CD4-positive, alpha-beta T cell treated with Interleukin-15 for 4 hours (primary cell): ENCODE measurements at places on chromosomes 7 and 10.

DNA sequence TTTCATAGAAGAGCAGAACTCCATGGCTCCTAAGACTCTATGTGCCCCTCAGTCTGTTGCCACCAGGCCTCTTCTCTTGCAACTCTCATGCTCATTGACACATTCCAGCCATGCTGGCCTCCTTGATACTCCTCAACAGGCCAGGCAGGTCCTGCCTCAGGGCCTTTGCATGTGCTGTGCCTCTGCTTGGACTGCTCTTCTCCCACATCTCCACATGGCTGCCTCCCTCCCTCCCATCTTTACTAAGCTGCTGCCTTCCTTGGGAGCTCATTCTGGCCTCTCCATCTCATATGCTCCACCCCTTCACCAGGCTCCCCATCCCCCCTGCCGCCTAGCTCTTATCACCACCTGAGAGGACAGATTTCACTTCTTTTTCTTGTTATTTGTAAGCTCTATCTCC lies 103.8 kb upstream of the GPR26 start:
- DNase-seq: no peak

- no peak for DNase-seq
These were observed 140.0 kb downstream of the XPNPEP1 start for GRCh38 chr10:109783286-109783685.

- DNase-seq: no peak
These were observed 3.2 kb downstream of the SLC4A2 start for GRCh38 chr7:151062399-151063211.

- no peak for DNase-seq
These were observed 51.7 kb upstream of the LEP start for GRCh38 chr7:128189231-128189930.

DNA sequence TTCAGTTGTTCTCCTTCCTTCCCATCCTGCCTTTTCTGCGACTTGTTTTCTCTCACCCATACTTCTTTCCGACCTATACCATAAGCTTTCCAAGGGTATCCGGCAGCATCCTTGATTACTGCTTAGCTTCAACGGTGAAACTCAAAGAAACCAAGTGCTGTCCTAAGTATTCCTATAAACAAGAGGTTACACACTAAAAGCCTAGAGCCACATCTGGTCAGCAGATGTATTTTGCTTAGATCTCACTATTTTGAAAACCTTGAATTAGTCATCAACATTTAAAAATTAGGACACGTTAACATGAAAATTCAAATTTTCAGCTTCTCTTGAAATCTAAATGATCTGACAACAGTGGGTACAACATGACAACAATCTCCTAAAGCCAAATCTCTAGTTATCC lies 20.0 kb downstream of the ARHGAP21 start:
- no peak for DNase-seq

DNA sequence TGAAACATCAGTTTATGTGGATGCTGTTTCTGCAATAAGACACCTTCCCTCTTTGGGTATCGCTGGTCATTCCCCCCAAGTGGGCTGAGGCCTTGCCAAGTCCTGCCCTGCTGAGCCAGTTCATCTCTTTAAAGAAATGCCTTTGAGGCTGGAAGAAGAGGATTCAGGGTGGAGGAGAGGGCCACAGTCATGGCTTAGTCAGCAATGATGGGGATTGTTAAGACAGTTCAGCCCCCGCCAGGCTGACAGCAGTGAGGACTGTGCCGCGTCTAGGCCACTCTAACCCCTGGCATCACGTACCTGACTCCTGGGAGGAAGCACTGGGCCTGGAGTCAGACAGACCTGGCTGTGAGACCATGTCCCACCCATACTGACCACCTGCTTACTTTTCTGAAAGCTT lies 48.3 kb downstream of the PNLIPRP2 start:
- no peak for DNase-seq

DNA sequence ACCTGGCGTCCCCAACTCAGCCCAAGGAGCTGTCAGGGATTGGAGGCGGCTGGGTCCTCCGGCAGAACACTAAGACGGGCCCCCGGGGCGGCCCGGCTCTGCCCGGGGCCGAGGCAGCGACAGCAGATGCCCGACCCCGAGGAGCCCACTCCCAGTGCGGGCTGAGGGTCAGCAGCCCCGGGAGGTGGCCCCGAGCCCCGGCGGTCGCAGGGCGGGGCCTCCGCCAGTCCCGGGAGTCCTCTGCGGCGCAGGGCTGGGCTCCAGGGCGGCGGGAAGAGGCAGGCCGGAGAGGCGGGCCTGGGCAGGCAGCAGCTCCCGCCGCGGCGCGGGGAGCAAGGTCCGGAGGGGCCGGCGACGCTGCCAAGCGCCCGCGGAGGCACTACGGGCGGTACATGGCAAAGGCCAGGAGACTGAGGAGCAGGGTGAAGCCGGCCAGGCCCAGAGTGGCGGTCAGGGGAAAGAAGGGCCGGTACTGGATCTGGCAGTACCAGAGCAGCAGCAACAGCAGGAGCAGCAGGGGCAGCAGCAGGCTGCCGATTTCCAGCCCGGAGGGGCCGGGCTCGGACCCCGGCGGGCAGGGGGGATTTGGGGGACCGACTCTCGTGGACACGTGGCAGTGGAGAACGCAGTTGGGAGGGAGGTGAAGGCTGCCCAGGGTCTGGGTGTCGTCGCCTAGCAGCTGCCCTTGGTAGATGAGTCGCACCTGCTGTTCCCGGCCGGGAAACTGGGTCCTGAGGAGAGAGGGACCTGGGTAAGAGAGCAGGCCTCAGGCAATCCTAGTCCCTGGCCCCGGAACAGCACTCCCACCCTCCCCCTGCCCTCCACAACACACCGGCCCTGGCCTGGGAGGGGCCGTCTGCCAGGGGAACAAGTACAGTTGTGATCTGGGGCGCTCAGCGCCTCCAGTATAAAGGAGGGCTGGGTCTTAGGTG lies 827 bp upstream of the FASTK start:
- no peak for DNase-seq

DNA sequence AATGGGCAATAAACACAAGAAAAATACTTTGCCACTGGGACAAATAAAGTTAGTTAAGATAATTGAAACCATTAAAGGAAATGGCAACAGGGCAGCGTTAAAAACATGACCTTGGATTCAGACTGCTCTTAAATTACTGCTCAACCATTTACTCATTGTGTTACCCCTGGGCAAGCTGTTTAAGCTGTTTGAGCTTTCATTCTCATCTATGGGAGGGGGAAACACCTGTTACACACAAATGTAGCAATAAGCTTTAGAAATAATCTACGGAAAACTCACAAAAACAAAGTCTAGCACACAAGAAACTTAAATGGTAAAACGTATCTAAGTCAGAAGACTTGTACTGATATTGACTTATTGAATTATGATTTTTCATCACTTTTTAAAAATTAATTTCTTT lies 137.1 kb downstream of the KMT2E start:
- DNase-seq: no peak

DNA sequence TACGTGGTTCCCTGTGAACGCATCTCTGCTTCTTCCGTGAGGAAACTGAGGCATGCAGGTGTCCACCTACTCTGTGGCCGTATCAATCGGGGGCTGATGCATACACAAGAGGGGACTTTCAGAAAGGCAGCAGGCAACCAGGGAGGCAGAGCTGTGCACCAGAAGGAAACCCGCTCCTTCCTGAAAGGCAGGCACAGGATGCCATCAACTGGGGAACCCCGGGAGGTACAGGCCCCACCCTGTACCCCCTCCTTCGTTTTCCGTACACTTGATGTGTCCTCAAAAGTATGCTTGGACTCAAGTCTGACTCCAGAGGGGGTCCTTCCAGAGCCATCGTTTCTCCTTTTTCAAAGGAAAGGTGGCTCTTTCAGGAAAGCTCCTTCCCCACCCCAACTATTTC lies 59.5 kb downstream of the ASB13 start:
- DNase-seq: no peak

DNA sequence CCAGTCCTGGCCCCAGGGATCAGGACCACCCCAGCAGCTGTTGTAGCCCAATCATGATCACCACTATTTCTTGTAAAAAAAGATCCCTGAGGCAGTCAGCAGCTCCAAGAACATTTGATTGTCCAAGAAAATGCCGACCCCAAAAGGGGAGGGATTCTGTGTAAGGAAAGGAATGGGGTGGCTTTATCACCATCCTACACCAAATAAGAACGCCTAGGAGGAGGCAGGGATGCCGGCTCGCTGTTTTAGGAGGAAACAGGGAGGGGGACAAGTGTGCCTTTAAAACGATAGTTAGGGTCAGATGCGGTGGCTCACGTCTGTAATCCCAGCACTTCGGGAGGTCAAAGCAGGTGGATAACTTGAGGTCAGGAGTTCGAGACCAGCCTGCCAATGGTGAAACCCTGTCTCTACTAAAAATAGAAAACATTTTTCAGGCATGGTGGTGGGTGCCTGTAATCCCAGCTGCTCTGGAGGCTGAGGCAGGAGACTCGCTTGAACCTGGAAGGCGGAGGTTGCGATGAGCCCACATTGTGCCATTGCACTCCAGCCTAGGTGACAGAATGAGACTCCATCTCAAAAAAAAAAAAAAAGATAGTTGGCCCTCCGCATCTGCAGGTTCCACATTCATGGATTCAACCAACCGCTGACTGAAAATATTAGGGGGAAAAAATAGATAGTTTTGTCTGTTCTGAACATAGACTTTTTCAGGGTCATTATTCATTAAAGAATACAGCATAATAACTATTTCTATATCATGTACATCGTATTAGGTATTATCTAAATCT lies 63.6 kb downstream of the PDIA4 start:
- no peak for DNase-seq

DNA sequence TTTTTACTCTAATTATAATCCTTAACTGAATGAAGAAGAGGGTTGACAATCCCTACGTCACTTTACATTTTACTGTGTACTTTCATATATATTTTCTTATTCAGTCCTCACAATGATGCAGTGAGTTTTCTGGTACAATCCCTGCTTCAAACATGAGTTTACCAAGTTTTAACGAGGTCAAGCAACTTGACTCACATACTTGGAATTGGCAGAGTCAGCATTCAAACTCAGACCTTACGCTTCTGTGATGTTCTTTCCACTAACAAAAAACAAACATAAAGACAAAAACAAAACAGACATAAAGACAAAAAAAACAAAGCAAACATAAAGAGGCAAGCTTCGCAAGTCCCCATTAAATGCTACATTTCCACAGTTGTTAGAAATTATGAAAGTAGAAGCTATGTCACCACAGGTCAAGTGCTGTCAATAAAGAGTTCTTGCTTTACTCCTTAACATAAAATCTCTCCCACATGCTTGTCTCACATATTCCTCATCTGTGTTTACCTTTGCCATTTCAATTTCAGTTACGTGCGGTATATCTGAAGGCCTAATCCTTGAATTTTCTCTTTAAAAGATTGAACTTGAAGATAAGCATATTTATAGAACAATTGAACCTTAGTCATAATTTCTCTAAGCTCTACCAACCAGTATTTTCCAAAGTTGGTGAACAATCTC lies 217.3 kb downstream of the CELF2 start:
- no peak for DNase-seq

- DNase-seq: no peak
These were observed 78.5 kb upstream of the MYL10 start for GRCh38 chr7:101707587-101707986.
